ENCODE measurements at places on chromosomes 6 and 20.

DNA sequence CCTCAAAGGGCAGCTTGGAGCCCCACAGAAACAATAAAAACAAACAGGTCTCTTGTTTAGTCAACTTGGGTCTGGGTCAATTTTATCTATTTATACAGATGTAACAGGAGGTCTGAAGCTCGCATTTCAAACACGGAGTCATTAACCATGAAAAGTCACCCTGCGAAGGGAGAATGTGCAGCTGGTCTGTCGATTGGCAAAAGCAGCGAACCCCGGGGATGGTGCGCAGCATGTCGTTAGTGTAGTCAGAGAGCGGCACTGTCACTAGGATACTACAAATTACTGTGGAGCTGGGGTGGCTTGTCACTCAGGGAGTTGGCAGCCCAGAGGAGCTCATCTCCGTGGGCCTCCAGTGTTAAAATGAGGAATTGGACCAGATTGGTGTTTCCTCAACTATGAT lies 190.4 kb upstream of the ARG1 start:
- no peak for DNase-seq

DNA sequence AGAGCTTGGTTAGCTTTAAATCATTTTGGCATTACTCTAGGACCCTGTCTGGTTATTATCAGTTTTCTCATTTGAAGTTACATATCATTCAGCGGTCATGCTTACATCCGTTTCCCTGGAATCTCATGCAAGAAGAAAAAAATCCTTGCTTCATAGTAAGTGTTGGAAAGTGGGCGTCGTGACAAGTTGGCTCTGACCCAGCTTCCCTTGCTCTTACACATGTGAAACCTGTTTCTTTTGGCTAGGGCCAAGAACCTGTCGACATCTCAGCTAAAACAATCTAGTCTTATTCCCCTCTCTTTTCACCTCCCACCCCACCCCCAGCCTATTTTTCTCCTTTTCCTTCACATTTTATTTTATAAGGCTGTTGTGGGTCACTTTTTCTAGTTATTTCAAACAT lies 45.5 kb downstream of the ANKS1A start:
- no peak for DNase-seq

- DNase-seq: peak; percentile 72
These were observed 622 bp upstream of the KIZ start for GRCh38 chr20:21125072-21125848.

DNA sequence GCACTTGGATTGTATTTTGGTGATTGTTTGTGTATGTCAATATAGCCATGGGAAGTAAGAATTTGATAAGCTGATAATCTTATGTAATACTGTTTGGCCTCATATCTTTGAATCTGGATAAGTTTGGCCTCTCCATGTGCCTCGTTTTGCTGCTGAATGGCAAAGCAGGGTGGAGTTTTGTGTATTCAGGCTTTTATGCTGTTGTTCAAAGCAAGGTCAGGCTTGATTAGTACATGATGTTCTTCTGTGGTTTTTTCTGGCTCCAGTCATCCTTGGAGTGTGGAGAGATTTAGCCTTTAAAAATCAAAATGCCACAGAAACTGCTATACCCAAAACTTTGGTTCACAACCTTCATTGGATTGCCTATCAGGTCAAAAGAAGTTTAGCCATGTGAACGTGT lies 728.9 kb upstream of the GJE1 start:
- no peak for DNase-seq

- no peak for DNase-seq
These were observed 11.9 kb downstream of the XKR7 start for GRCh38 chr20:31979713-31980426.
